ENCODE measurements at places on chromosomes 3 and 15.

DNA sequence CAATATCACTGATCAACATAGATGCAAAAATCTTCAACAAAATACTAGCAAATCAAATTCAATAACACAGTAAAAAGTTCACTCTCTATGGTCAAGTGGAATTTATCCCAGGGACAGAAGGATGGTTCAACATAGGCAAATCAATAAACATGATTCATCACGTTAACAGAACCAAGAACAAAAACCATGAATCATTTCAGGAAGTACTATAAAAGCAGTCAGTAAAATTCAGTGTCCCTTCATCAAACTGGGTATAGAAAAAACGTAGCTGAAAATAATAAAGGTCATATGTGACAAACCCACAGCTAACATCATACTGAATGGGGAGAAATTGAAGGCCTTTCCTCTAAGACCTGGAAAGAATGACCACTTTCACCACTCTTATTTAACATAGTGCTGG is 172.1 kb downstream of the POLR2M start:
- H3K4me1 ChIP-seq: no peaks in the 10 kb centered on the region
- no peak overlapping the region for H3K27ac ChIP-seq
- no peak for DNase-seq
- H3K27me3 ChIP-seq: no peaks in the 10 kb centered on the region

DNA sequence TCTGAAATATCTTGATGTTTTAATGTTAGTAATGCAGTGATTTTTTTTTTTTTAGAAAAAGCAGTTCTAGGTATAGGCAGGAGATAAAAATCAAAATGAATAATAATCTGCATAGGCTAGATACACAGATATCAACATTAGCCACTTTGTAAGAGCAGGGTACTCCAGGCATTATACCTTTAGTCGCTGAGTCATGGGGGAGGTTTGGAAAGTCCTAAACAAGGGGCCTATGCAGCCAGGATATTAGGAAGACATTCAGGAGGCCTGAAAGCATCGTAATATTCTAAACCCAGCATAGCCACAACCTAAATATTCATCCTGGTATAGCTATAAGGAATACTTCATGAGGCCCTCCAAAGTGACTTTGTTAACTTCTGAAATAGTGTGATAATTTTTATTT is 258.1 kb upstream of the NECTIN3 start:
- no peaks in the 10 kb centered on the region for H3K27me3 ChIP-seq
- H3K27ac ChIP-seq: no peak overlapping the region
- H3K4me1 ChIP-seq: no peaks in the 10 kb centered on the region
- no peak for DNase-seq
- H3K4me3 ChIP-seq: no peak overlapping the region
- no peaks in the 10 kb centered on the region for H3K36me3 ChIP-seq

DNA sequence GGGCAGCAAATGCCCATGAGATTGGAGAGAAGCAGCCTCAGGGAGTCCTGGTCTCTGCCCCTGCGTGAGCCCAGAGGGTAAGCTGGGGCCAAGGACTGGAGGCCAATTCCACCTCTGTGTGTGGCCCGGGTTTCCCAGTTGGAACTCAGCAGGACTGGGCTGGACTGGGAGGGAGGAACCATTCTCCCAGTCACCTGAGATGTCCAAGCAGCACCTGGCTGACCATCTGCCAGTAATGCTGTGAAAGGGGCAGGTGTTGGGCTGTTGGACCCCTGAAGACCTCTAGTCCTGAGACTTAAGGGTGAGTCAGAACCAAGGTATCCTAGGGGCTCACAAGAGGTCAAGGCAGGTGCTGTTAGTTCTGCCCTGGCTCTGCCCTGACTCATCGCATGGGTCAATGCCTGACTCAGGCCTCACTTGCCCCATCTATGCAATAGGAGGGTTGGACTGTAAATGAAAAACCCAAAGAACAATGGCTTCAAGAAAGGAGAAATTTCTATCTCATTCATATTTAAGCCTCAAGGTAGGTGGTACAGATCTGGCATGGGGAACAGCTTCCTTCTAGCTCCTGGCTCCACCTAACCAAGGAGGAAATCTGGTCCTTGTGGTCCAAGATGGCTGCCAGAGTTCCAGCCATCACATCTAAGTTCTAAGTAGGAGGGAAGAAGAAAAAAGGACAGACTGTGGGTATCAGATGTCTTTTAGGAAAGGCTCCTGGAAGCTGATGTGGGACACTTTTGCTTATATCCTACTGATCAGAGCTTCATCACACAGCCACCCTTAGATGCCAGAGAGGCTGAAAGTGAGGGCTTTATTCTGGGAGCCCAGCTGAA is 111.3 kb downstream of the FBLN2 start:
- H3K4me3 ChIP-seq: no peak overlapping the region
- peaks cover 26% of the 10 kb centered on the region for H3K4me1 ChIP-seq
- H3K27ac ChIP-seq: no peak overlapping the region
- H3K36me3 ChIP-seq: no peaks in the 10 kb centered on the region

- H3K4me1 ChIP-seq: no peaks in the 10 kb centered on the region
- no peak overlapping the region for H3K4me3 ChIP-seq
- no peaks in the 10 kb centered on the region for H3K27me3 ChIP-seq
- H3K27ac ChIP-seq: no peak overlapping the region
These were observed 41.9 kb upstream of the XRN1 start for GRCh38 chr3:142489572-142490323.

DNA sequence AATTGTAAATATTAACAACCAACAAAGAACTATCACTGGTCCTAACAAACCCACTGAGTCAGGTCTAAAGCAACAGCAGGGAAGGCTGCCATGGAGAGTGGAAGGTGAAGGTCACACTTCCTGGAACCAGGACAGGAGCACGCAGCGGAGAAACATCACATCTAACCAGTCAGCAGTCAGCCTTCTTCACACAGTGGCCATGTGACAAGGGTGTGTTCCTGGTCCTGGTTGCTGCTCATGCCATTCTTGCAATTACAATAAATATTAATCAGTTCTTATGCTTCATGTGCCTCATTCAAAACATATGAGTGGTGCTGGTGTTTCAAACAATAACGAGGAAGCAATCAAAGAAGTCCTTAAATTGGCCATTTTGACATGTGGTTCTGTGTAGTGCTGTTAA is 162.8 kb downstream of the ARRDC4 start:
- H3K4me1 ChIP-seq: no peaks in the 10 kb centered on the region
- H3K27ac ChIP-seq: no peak overlapping the region
- DNase-seq: no peak
- H3K4me3 ChIP-seq: no peak overlapping the region
- H3K36me3 ChIP-seq: no peaks in the 10 kb centered on the region

DNA sequence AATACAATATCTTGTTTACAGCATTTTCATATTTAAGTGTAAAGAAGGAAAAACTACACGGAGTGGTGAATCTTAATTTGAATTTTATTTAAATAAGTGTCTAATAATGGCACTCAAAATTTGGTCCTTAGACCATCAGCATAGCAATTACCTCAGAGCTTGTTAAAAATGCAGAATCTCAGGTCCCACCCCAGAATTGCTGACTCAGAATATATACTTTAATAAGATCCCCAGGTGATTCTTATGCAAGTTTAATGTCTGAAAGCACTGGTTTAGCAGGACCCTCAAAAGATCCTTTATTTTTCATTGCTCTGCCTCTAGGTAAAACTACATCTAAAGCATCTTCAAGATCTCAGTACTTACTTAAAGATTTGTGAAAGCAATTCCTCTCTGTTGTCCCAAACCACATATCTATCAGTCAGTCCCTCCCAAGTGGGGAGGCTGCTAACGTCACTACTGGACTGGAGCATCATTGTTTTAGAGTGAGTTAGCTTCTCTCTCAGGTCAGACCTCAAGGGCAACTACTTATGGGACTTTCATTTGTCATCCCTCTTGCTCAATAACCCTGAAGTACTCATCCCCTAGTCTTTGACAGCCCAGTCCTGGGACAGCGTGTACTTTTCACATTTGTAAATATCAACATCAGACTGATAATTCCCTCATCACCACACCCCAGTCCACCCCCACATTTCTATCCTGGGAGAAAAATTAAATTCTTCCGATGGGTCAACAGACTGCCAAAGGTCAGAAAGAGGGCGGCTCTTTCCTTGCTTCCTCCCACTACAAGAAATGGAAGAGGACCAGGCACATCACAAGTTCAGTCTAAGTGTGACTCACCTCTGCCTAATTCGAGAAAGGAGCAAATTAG is 76.7 kb downstream of the CBLB start:
- H3K27ac ChIP-seq: no peak overlapping the region
- no peaks in the 10 kb centered on the region for H3K36me3 ChIP-seq
- no peaks in the 10 kb centered on the region for H3K4me1 ChIP-seq
- DNase-seq: no peak
- H3K4me3 ChIP-seq: no peak overlapping the region
